ENCODE measurements at places on chromosomes 11 and 22.

- no peak for DNase-seq
Observed at GRCh38 chr11:107307991-107308390, 149.6 kb downstream of the CWF19L2 start.

- DNase-seq: no peak
Observed at GRCh38 chr11:26106726-26107125, 225.2 kb upstream of the ANO3 start.

GRCh38 chr11:69644071-69644961, 3.4 kb downstream of the CCND1 start:
- DNase-seq: peak; percentile 50

DNA sequence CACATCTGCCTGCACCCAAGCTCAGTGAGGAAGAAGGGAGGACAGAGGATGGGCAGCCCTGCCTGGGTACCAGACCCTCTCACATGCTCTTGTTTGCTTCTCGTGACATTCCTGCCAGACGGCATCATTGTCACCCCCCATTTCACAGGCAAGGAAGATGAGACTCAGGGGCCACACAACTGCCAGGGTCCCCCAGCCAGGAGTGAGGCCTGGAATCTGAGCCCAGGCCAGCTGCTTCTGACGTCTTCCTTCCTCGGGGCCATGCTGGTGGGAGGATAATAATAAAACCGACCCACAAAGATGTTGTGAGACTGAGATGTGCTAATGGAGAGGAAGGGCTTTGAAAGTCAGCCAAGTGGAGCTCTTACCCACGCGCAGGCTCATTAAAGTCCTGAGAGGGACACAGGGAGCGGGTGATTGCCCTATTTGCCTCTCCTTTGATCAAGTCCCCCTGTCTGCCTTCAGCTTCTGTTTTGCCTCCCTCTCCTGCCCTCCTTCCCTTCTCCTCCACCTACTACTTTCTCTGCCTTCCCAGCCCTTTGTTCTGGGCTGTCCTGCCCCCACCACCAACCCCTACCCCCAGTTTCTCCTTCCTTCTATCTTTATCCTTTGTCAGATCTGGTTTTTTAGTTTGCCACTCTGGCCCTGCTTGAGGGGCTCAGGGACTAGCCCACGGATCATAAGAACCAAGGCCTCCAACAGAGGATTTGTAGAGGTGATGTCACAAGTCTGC, 62.7 kb downstream of the MCM5 start:
- DNase-seq: no peak

GRCh38 chr11:64879244-64879900, 951 bp upstream of the EHD1 start:
- no peak for DNase-seq

- DNase-seq: no peak
Observed at GRCh38 chr11:8067567-8067928, 13.5 kb upstream of the TUB start.

All from Karpas-422 (cell line).